Activated CD8-positive, alpha-beta memory T cell treated with anti-CD3 and anti-CD28 coated beads for 1 hour (primary cell): ENCODE measurements at places on chromosomes 2 and 18.

DNA sequence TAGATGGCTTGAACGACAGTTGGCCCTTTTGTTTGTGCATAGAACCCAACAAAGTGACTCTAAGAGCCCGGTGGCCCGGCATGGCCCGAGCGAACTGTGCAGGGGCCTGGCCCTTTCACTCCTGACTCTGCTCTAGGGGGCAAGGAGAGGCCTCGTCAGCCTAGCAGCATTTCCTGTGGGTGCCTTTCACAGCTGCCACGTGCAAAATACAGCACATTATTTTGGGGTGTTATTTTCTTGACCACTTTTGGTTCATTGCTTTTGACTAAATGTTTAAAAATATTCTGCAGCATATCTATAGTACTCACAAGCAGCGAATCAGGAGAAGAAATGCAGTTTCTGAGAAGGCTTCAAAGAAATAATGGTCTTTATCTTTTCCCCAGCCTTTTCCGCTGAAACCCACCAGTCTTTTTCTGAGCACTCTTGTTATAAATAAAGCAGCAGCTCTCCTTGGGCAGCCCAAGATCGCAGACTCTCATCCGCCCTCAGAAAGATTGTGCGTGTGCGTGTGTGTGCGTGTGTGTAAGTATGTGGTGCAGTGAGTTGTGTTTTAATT is 31.3 kb downstream of the DGKD start:
- DNase-seq: peak; percentile 26

- no peak for DNase-seq
Measured at GRCh38 chr2:174951745-174952144, 53.4 kb downstream of the CHN1 start.

GRCh38 chr2:6168485-6168884 is 476.3 kb downstream of the SOX11 start:
- no peak for DNase-seq

- no peak for DNase-seq
Measured at GRCh38 chr2:150296770-150297546, 190.5 kb downstream of the RND3 start.

GRCh38 chr2:11564816-11565567 is 31.1 kb downstream of the GREB1 start:
- no peak for DNase-seq

DNA sequence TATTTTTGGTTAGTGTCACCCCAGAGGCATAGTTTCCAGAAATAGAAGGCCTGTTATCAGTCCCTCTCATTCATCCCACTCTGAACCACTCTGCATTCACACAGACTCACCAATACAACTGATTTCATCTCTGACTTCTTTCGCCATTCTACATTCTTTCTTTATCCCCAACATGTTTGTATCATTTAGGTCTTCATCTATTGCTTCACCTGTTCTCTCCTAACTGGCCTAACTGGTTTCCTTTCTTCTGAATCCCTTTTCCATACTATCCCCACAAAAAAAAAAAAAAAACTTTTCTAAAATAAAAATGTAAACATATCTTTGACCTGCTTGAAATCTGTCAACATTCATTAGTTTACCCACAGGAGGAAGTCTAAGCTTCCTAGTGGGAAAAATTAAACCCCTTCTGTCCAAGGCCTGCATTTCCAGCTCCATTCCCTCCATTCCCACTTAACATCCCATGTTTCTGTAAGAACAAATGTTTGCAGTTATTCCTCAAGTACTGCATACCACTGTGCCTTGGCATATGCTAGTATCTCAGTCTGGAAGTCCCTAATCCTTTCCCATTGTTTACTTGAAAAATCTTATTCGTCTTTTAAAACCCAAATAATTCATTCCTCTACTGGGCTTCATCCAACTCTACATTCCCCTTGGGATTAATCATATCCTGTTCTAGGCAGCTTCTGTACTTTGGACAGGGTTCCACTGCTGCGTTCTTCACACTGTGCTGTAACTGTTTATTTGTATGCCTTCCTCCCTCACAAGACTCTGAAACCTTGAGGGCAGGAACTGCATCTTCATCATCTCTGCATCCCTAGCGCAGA is 68.5 kb downstream of the FIGN start:
- DNase-seq: no peak

DNA sequence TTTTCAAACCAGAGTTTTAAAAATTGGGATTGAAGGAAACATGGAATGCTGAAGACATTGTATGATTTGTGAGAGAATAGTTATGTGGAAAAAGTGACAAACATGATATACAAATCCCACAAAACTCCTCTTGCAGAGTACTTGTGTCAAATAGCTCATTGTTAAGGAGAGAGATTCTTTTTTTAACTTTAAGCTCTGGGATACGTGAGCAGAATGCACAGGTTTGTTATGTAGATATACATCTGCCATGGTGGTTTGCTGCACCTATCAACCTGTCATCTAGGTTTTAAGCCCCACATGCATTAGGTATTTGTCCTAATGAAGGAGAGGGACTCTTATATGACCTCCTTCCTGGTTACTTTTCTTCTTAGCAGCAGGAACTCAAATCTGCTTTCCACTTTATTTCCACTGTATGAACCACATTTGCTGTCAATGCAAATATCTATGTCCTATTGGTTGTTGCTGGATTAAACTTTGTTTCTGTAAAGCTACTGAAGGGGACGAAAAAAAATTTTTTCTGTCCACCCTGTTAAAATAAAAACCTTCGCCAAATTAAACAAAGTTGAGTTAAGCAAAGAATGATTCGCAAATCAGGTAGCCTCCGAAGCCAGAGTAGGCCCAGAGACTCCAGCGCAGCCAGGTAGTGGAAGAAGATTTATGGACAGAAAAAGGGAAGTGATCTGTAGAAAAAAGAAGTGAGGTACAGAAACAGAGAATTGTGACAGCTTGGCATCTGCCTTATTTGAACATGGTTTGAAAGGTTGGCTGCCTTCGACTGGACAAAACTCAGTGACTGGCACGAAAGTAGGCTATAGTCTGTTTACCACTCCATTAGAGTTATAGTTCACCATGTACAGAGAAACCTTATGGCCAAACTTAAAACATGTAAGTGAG is 430.1 kb upstream of the CHST9 start:
- DNase-seq: no peak
